ENCODE measurements at places on chromosomes 3 and 15. TPM values are rescaled to one million over a fixed set of nuclear protein-coding genes. Genes with fewer than 3 reads are reported as not detected.
A peak's percentile ranks its signal among the peaks of the same experiment; 100 is the strongest.

The IQCF5 gene
- not detected for total RNA-seq

DNA sequence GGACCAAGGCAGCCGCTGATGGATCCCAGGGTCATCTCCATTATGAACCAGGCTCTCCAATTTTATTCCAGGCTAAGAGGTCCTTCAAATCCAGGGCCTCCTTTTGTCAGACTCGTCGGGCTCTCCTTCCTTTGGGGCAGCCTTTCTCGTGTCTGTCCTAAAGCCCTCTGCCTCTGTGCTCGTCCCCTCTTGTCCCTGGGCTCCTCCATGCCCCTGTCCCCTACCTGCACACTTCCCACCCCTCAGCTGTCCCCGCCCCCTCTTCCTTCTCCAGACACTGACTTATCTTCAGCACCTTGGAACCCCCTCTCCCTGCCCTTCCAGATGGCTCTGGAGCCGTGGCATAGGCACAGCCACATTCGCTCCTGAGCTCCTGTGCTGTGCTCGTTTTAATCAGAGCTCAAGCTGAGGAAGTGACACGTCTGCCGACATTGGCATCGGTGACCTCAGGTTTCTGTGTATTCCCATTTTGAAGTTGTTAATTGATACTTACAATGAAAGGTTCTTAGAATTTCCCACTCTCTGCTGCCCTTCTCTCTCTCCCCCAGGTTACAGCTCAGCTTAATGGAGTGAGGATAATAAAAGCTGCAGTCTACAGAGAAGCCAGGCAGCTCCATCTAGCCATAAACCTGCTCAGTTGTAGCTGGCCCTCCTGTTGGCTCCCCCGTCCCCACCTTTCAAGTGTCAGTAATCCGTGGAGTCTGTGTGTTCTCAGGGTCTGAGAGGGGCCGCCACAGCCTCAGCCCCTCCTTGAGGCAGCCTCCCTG is 51.1 kb upstream of the SEC22A start:
- DNase-seq, result no peak

DNA sequence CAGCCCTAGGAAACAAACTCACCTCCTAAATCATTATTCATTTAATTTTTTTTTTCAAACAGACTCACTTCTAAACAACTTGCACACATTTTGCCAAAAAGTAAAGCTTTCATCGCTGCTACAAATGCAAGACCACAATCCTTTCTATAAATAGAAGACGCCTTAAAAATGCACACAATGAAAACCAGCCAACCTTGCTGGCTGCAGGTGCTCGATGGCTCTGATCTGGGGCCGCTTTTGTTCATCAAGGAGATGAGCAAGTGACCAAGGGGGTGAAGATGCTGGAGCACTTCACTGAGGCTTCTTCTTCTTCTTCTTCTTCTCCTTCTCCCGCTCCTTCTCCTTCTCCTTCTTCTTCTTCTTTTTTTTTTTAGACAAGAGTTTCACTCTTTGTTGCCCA is 12.7 kb upstream of the SLC6A6 start:
- no peak for DNase-seq

The NT5DC2 gene
- 83.1 TPM for total RNA-seq

- DNase-seq, result peak; percentile 84
Measured at GRCh38 chr3:172106989-172107388, 67.6 kb downstream of the FNDC3B start.

DNA sequence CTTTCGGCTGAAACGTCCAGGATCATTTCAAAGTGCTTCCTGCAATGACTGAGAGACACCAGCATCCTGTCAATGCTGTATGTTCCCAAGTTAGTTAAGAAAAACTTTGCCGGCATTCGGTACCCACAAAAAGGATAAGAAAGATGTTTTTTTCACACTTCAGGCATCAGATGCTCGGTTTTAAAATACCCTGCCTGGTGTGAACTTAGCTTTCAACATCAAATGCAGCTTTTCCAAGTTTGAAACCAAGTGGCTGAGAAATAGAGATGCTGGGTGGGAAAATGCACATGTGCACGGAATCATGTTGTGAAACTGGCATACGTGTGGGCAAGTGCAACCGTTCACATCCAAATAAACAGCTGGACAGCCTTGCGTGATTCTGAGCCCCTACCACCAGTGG is 254.9 kb upstream of the IGF1R start:
- DNase-seq, result no peak

DNA sequence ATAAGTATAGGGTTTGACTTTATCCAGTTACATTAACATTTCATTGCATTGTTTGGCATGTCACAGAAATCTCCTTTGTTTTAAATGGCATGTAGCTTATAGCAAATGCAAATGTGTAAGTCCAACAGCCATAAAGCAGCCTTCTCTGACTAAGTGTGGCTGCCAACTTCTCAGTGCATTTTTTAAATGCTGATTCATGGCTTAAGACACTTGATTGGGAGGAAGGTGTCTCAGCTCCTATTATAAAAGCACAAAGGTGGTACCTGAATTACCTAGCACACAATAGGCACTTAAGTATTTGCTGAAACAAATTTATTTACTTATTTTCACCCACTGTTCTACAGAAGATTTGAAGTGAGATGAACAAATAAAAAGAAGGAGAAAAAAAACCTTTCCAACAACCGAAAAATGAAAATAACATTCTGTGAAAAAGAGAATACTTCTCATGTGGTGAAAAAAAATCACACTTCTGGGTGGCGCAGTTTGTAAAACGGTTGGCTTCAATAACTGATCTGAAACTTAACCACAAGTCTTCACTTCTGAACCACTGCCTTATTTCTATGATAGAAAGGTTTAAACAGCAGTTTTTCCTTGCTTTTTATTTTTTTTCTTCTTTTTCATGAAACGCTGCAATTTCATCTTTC is 105.5 kb upstream of the ICE2 start:
- DNase-seq, result no peak

GRCh38 chr3:74630602-74631001 is 16.1 kb upstream of the CNTN3 start:
- DNase-seq, result no peak

DNA sequence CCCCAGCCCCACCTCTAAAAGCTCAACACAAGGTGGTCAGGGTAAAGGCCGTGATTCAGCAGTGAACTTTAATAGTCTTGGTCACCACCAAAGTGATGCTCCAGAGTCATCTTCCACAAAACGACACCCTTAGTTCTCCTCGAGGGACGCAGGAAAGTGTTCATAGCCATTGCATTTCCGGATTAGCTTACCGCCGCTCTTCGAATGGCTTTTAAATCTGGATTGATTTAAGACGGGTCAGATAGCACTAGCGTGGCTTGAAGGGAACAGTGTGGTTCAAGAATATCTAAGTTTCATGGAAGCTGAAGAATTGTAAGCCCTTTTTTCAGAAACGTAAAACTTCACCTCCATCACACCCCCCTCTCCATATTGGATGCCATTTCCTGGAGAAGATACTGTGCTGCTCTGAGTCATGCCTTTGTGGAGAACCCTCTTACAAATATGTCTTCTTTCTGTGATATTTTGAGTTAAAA is 829 bp downstream of the RNF7 start:
- DNase-seq, result no peak
